NCI-H146 (cell line): ENCODE measurements at places on chromosomes 3 and 15.

- no peak for DNase-seq
These were observed 39.3 kb downstream of the NKIRAS1 start for GRCh38 chr3:23877329-23877980.

GRCh38 chr3:157669416-157669815 is 166.2 kb upstream of the VEPH1 start:
- DNase-seq = peak; percentile 53

DNA sequence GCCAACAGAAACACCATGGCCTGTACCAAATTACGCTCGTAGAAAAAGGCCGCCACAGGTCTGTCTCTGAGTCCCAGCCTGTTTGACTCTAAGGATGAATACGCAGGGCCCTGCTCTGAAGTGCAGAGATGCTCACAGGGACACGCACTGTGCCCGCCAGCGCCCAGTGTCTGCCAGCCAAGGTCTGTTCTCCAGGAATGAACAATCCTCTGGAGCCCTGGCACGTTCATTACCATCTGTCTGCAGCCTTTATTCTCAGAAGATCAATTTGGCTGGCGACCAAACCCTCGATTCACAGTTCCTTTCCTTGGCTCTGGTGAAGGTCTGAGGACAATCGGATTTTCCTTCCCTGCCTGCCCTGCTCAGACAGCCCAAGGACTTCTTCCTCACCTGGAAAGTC is 66.3 kb downstream of the NIPA2 start:
- no peak for DNase-seq

GRCh38 chr3:17941152-17941551 is 198.7 kb upstream of the TBC1D5 start:
- no peak for DNase-seq

DNA sequence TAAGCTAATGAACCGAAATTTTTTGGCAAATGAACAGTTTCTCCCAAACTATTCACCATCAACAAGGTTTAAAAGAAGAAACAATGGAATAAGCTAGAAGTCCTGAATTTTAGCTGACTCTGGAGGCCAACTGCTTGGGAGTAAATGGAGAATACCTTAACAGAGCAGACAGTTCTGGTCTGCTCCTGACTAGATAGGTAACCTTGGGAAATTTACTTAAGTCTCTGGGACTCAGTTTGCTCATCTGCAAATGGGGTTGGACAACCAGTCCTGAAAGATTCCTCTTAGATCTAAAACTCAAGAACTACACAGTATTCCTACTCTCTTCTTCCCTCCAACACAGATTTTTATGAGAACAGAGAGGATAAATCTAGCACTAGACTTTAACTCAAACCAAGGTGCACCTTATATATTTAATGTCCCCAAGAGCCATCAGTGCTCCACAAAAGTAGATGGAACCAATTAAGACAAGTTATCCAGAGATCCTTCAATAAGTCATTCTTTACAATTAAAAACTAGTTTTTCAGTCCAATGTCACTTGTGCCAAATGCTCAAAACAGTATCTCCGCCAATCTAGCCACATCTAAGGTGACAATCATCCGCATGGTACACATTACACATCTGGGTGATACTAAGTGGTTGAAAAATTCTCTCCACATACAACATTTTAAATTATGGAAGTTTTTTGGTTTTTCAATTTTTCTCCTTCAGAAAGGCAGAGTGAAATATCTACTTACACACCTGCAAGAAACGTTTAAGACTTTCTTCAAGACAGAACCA is 1.5 kb downstream of the RHOA start:
- DNase-seq = no peak

DNA sequence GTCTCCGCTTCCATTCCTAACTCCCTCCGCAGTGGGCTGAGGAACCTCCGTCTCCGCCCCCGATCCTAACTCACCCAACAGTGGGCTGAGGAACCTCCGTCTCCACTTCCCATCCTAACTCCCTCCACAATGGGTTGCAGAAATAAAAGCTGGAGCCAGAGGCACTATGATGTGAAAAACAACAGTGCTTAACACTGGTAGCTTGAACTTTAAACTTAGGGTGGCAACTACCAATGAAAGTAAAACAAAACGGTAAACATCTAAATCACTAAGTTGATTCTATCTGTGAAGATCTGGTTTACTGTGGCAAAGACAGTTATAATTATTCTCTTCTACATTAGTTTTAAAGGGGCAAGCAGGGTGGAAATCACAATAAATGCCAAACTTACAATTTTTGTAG is 25.9 kb upstream of the GP5 start:
- no peak for DNase-seq
